ENCODE measurements at places on chromosomes 2 and 18.

- DNase-seq: no peak
Measured at GRCh38 chr2:206368484-206368883, 74.8 kb upstream of the ADAM23 start.

GRCh38 chr18:74609535-74609934 is 11.9 kb downstream of the ZNF407 start:
- no peak for DNase-seq

DNA sequence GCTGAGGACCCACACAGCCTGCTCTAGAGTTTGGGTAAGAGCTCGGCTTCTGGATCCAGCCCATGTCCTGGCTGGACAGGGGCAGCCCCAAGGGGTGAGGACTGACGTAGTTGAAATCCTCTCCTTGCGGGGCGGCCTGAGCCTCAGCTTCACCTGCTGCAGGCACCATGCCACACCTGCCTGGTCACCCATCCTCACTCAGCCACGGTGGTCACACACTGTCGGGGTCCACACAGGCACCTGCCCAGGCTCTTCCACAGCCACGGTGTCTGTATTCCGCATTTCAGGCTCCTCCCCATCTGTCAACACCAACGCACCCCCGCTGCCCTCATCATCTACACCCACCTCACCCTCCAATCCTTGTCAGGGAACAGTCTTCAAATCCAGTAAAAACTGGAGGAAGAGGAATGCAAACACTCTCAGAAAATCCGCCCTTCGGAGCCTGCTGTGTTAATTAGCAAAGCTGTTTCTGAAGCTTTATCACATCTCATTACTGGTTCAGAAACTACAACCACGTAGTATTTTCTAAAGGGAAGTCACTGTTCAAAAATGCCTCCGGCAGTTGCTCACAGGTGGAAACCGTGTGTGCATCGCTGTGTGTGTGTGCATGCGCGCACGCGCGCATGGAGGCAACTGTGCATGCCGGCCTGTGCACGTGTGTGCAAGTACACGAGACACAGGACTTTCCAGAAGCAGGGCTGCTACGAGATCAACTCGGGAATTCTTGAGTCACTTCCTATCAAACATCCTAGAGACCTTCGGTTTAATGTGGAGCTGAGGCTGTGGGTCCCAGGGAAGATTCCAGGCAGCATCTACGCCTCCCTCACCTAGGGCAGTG is 38.2 kb downstream of the SLC66A2 start:
- DNase-seq: no peak

DNA sequence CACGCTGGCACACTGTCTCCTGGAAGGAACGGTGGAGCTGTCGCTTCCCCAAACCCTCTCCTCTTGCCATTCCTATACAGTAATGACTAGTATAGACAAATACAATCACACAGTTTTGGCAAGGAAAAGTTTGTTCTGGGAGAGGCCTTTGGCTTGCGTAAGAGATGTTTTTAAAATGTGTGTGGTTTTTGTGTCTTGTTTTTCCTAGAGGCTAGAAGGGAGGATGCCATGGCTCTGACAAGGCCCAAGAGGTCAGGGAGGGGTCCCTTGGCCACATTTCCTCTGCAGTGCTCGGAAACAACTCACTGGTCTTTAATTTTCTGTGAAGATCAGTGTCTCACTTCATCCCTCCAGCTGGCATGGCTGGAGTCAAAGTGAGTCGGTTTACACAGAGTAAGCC is 195.9 kb downstream of the SH3RF3 start:
- no peak for DNase-seq

GRCh38 chr18:61743775-61744531 is 148.9 kb downstream of the RNF152 start:
- DNase-seq: no peak

GRCh38 chr2:55419233-55419678 is 400 bp downstream of the CCDC88A start:
- DNase-seq: no peak

- no peak for DNase-seq
Measured at GRCh38 chr2:162217598-162217997, 25.6 kb downstream of the FAP start.

DNA sequence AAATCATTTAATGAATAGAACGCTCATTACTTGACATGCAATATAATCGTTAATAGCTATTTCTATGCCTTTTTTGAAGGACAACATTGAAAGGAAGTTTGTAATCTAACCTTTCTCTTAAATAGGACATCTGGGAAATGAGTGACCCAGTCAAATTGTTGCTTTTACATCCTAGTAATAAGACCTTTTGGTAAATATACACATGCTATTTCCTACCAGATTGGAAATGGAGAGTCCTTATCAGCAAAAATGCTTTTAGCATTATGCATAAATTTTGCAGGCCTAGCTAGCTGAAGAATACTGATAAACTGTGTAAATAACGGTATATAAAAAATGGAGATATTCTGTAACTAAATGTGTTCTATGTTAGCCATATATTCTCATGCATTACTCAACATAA is 567.3 kb upstream of the DSEL start:
- DNase-seq: no peak

GRCh38 chr2:45089554-45090261 is 80.5 kb upstream of the SIX2 start:
- DNase-seq: no peak

DNA sequence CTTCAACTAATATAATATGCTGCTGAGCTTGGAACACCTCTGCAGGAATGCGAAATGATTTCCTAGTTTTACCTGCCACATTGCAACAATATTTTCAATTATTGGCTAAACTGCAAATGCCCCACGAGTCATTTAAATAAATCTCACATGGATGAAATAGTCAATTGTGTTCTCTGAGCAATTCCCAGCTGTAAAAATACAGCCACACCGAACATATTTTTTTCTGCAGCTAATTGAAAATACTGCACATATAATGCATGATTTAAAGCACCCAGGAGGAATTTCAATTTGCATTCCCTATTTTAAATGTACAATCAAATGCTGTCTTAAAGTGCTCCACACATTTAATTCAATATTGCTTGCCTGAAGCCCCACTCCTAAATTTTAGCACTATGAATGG is 18.6 kb downstream of the SERPINE2 start:
- no peak for DNase-seq

DNA sequence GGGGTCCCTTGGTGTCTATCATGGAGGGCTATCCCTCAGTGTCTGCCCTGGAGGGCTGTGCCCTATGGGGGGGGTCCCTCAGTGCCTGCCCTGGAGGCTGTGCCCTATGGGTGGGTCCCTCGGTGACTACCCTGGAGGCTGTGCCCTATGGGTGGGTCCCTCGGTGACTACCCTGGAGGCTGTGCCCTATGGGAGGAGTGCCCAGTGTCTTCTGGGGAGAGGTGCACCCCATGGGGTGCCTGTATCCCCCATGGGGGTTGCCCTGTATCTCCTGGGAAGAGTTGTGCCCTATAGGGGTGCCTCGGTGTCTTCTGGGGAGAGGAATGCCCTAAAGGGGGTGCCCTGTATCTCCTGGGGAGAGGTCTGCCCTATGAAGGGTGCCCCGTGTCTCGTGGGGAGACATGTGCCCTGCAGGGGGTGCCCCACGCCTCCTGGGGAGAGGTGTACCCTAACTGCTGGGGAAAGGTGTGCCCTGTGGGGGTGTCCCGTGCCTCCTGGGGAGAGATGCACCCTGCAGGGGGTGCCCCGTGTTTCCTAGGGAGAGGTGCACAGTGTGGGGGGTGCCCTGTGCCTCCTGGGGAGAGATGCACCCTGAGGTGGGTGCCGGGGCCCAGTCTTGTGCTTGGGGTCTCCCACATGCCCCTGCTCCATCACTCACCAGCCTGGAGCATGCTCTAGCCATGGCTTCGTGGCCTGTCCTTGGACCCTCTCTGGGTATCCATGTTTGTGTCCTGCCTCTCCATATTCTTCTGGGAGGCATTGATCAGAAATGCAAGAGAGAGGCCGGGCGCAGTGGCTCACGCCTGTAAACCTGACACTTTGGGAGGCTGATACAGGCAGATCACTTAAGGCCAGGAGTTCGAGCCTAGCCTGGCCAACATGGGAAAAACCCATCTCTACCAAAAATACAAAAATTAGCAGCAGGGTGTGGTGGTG is 215.6 kb downstream of the HDAC4 start:
- DNase-seq: no peak

DNA sequence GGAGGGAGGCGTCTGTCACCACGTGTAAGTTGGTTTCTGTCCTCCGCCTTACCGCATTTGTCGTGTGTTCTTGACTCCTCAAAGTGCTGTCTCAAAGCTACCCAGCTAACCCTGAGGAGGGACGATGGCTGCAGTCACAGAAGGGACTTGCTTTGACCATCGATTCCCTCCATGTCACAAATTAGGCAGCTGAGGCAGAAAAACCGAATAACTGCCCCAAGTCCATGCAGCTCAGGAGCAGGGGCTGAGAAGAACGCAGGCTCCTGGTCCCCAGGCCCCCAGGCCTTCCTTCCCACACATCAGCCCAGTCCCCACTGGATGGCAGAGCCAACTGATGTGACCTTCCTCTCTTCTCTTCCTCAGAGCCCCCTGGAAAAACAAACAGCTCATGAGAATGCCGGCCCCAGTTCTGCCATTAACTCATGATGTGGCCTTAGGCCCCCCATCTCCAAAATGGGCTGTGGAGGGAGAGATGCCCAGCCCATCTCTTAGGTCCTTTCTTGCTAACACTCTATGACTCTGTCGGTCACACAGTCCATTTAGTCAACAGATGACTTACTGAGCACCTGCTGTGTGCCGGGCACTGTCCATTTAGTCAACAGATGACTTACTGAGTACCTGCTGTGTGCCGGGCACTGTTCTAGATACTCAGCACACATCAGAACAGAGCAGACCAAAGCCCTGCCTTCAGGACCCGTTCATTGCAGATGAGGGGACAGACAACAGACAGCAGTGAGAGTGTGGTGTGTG is 19.6 kb downstream of the MTERF4 start:
- no peak for DNase-seq

GRCh38 chr18:68713131-68713530 is 1.8 kb downstream of the TMX3 start:
- no peak for DNase-seq

DNA sequence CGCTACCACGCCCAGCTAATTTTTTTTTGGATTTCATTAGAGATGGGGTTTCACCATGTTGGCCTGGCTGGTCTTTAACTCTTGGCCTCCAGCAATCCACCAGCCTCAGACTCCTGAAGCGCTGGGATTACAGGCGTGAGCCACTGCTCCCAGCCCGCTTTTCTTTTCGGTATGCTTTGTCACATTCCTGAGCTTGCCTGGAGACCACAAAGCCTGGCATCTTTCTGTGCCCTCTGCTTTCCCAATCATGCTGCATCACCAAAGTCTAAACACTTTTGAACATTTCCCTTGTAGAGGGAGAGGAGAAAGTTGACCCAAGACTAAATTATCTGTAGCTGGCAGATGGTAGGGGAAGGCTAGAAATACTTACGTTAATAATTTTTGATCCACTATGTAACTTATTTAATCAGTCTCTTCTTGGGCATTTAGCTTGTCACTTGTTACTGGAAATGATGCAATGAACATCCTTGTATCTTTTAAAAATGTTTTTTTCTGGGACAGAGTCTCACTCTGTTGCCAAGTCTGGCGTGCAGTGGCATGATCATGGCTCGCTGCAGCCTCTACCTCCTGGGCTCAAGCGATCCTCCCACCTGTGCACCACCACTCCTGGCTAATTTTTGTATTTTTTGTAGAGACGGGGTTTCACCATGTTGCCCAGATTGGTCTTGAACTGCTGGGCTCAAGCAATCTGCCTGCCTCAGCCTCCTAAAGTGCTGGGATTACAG is 2.7 kb upstream of the NPC1 start:
- DNase-seq: no peak

- DNase-seq: no peak
Measured at GRCh38 chr2:60033325-60033724, 520.1 kb downstream of the BCL11A start.
